ENCODE measurements at places on chromosomes 7 and 10.
A peak's percentile ranks its signal among the peaks of the same experiment; 100 is the strongest.

DNA sequence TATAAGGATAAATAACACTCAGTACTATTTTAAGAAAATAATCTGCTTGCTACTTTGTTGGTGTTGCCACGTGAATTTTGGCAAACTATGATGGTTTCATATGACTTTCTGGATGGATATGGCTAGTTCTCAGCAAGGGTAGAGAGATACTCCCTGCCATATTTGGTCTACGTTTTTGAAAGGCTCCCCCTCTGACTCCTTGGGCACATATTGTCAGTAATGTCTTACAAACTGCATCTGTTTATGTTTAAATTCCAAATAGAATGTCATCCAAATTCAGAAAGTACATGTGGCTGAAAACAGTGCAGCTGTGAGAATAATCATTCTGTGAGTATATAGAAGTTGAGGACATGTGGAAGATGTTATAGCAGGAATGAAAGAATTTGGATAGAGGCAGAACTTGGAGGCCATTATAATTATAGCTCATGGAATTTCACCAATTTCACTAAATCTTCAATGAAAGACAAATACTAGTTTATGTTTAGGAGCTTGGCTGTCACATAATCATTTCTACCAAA, 107.8 kb downstream of the SRI start:
- H3K27ac ChIP-seq, result no peak overlapping the region
- no peaks in the 10 kb centered on the region for H3K36me3 ChIP-seq
- no peaks in the 10 kb centered on the region for H3K4me1 ChIP-seq

DNA sequence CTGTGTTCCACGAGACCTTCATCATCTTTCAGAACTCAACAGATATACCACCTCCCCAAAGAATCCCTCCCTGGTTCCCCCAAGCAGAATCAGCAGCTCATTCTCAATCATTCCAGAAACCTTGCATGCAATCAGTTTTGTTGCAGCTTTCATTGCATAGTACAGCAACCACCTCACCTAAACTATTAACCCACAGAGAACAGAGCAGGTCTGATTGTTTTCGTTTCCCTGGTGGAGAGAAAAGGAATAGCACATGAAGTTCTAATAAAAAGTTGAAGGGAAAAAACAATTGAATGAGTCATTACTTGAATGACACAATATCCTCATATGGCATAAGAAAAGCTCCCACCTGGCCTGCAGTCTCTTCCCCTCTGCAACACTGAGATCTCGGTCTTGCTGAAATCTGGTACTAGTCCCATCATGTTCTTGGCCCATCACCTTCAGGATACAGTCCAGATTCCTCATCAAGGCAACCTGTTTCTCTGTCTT, 147.1 kb upstream of the GDF10 start:
- DNase-seq, result no peak
- peaks cover 9% of the 10 kb centered on the region for H3K27me3 ChIP-seq
- H3K36me3 ChIP-seq, result no peaks in the 10 kb centered on the region
- no peak overlapping the region for H3K4me3 ChIP-seq
- no peak overlapping the region for H3K27ac ChIP-seq
- no peaks in the 10 kb centered on the region for H3K4me1 ChIP-seq

- peaks cover 35% of the 10 kb centered on the region for H3K36me3 ChIP-seq
- peak; percentile 30 for DNase-seq
- H3K27me3 ChIP-seq, result no peaks in the 10 kb centered on the region
Measured at GRCh38 chr10:79148452-79149344, 79.9 kb downstream of the ZMIZ1 start.

GRCh38 chr7:53426145-53426750, 390.8 kb downstream of the POM121L12 start:
- no peak overlapping the region for H3K4me3 ChIP-seq
- peaks cover 2% of the 10 kb centered on the region for H3K4me1 ChIP-seq
- H3K27ac ChIP-seq, result no peak overlapping the region
- DNase-seq, result no peak

- H3K27me3 ChIP-seq, result no peaks in the 10 kb centered on the region
- DNase-seq, result no peak
- no peak overlapping the region for H3K4me3 ChIP-seq
Measured at GRCh38 chr7:3730276-3730675, 429.2 kb downstream of the SDK1 start.

- H3K36me3 ChIP-seq, result no peaks in the 10 kb centered on the region
- DNase-seq, result peak; percentile 26
- no peaks in the 10 kb centered on the region for H3K27me3 ChIP-seq
- H3K4me3 ChIP-seq, result no peak overlapping the region
- no peaks in the 10 kb centered on the region for H3K4me1 ChIP-seq
- H3K27ac ChIP-seq, result no peak overlapping the region
Measured at GRCh38 chr7:12322284-12322902, 81.3 kb downstream of the VWDE start.

DNA sequence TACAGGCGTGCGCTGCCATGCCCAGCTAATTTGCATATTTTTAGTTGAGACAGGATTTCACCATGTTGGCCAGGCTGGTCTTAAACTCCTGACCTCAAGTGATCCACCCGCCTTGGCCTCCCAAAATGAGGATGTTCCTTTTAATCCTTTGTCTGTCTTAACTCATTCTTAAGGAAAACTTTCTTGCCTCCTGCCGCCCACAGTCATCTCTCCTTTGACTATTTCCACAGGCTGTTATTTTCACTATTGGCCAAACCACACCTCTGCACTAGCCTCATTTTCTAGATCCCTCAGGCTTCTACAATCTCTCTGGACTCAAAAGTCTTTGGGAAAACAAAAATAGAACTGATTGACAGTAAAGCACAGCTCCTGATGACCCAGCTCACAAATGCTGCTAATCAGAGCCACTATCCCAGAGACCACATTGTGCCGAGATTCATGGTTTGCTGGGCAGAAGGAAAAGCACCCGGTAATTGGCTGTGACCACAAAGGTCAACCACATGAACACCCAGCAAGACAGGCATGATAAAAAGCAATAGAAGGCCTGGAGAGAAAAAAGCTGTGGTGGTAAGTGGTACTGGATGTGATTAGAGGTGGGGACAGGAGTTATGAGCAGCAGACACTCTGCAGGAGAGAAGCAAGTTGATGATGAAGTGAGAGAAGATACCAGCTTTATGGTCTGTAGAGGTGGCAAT, 44.1 kb upstream of the ZNRF2 start:
- no peak overlapping the region for H3K4me3 ChIP-seq
- DNase-seq, result peak; percentile 2
- no peak overlapping the region for H3K27ac ChIP-seq
- H3K27me3 ChIP-seq, result no peaks in the 10 kb centered on the region
- H3K36me3 ChIP-seq, result no peaks in the 10 kb centered on the region

- no peaks in the 10 kb centered on the region for H3K4me1 ChIP-seq
- DNase-seq, result no peak
- H3K27me3 ChIP-seq, result no peaks in the 10 kb centered on the region
- no peak overlapping the region for H3K27ac ChIP-seq
Measured at GRCh38 chr7:15407910-15408309, 153.9 kb downstream of the AGMO start.

GRCh38 chr7:26237035-26237807, 35.7 kb downstream of the CBX3 start:
- peaks cover 17% of the 10 kb centered on the region for H3K27me3 ChIP-seq
- H3K36me3 ChIP-seq, result no peaks in the 10 kb centered on the region
- H3K4me1 ChIP-seq, result no peaks in the 10 kb centered on the region
- H3K27ac ChIP-seq, result no peak overlapping the region
- H3K4me3 ChIP-seq, result no peak overlapping the region

DNA sequence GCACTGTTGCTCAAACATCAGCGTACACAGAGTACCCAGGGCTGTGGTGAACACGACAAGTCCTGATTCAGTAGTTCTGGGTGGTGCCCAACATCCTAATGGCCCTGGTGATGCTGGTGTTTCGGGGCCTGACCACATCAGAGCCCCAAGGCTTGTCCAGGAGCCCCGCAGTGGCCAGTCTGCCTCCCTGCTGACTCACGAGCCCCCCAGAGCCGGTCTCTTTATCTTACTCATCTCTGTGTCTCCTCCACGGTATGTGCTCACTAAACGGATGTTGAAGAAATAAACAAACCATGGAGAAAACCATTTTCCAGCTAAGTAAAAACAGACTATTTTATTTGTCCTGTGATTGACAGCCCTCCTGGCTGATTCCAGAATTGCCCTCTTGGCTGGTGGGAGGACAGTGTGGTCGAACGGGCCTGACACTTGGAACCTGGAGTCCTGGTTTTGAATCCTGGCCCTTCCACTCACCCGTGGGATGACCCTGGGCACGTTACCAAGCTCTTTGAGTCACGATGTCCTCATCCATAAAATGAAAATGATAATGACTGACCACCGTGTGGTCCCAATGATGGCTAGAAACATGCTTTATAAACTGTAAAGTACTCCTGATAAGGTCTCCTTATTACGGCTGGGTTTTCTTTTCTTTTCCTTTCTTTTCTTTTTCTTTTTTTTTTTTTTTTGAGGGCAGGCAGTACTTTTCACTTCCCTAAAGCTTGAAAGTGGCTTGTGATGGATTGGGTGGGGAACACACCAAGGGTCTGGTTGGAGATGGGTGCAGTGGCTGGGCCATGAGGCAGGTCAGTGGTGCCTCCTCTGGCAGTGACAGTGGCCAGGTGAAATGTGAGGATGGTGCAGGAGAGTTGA, 5.7 kb downstream of the HIP1 start:
- H3K4me1 ChIP-seq, result peaks cover 27% of the 10 kb centered on the region

- H3K36me3 ChIP-seq, result no peaks in the 10 kb centered on the region
- H3K4me3 ChIP-seq, result no peak overlapping the region
- no peaks in the 10 kb centered on the region for H3K27me3 ChIP-seq
- DNase-seq, result no peak
- H3K27ac ChIP-seq, result no peak overlapping the region
Measured at GRCh38 chr10:77398558-77398957, 239.1 kb downstream of the KCNMA1 start.

DNA sequence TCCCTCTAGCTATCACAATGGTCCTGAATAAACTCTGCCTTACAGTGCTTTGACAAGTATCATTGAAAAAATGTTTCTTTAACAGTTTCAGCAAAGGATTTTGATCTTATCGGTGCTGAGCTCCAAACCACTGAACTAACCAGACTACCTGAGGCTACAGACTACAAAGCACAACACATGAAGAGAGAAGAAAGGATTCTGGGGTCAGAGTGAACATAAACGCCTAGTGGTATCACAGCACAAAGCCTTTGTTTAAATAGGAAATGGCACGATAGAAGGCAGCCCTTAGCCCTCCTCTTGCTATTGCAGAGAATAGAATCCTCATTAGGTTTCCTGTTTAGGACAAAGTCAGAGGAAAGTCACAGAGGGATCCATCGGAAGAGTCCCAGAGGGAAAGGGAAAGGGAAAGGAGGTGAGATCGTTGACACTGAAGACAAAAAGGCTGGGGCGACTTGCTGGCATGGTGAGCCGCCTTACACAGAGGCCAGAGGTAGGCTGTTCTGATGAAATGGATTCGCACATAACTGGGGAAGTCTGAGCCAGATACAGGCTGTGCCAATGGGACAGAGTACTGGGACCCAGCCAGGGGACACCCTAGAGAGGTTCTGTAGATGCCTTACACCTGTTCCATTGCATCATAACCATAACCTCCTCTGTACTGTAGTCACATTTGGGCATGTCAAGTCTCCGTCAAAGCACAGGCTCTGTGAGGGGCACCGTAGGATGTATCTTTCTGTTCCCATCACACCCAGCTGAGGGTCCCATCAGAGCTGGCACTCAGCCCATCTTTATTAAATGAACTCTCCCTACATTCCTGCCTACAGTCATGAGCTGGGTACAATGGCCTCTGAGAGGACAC, 71.5 kb downstream of the XPNPEP1 start:
- H3K27ac ChIP-seq, result no peak overlapping the region
- no peak overlapping the region for H3K4me3 ChIP-seq
- H3K27me3 ChIP-seq, result peaks cover 4% of the 10 kb centered on the region
- no peaks in the 10 kb centered on the region for H3K36me3 ChIP-seq
- no peak for DNase-seq
- no peaks in the 10 kb centered on the region for H3K4me1 ChIP-seq

- H3K27ac ChIP-seq, result no peak overlapping the region
- no peaks in the 10 kb centered on the region for H3K36me3 ChIP-seq
- DNase-seq, result no peak
- H3K27me3 ChIP-seq, result peaks cover 9% of the 10 kb centered on the region
- peaks cover 13% of the 10 kb centered on the region for H3K4me1 ChIP-seq
Measured at GRCh38 chr10:62811159-62811875, 4.8 kb downstream of the EGR2 start.

- no peaks in the 10 kb centered on the region for H3K36me3 ChIP-seq
- no peaks in the 10 kb centered on the region for H3K4me1 ChIP-seq
- H3K4me3 ChIP-seq, result no peak overlapping the region
- DNase-seq, result no peak
- no peak overlapping the region for H3K27ac ChIP-seq
- H3K27me3 ChIP-seq, result no peaks in the 10 kb centered on the region
Measured at GRCh38 chr7:87507446-87507845, 32.0 kb upstream of the ABCB4 start.

DNA sequence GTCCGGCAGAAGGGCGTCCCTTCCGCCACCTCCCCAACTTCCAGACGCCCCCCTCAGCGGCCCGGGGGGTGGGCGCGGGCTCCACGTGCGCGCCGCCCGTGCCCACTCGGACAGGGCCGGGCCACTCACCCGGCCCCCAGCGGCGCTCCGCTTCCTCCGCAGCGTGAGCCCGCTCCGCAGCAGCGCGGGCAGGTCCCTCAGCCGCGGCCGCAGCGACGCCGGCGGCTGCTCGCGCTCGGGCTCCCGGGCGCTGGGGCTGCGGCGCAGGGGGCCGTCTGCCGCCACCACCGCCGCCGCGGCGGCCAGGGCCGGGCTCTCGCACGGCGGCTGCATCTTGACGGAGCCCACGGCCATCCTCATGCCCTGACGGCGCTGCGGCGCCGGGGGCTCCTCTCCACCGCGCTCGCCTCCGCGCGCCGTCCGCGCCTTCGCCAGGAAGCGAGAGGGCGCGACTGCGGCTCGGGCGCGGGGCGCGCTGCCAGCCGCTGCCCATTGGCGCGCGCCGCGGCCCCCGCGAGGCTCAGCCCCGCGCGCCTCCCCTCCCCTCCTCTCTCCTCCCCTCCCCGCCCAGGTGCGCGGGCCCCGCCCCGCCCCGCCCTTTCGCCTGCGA, at the start of gene RAPGEF5:
Gene RAPGEF5, minus strand, starts transcription at position 454 of the 610 bp plus-strand sequence. Its CDS starts 94 bp downstream, at position 360.
- peaks cover 16% of the 10 kb centered on the region for H3K4me1 ChIP-seq
- peaks cover 17% of the 10 kb centered on the region for H3K27me3 ChIP-seq
- H3K36me3 ChIP-seq, result no peaks in the 10 kb centered on the region
- H3K27ac ChIP-seq, result no peak within 1 kb of the TSS
- peak within 1 kb of the TSS; percentile 63 for H3K4me3 ChIP-seq

DNA sequence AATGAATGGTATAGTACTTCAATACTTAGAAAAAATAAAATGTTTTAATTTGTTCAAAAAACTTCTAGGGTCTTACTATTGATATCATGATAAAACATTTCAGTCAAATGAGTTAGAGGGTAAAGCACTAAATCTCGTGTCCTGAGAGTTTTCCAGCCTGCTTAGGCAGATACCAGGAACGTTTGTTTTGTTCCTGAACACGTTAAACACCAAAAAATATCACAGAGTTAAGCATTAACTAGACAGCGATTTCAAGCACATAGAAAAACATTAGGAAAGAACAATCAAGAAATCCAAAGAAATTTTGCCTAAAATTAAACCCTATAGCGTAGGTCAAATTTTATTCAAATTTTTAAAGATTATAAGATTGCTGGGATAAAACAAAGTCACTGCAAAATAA, 204.6 kb upstream of the AGR3 start:
- no peaks in the 10 kb centered on the region for H3K27me3 ChIP-seq
- no peak overlapping the region for H3K27ac ChIP-seq
- H3K4me1 ChIP-seq, result no peaks in the 10 kb centered on the region
- no peak for DNase-seq
